ENCODE measurements at places on chromosomes 4 and X. TPM values are rescaled to one million over a fixed set of nuclear protein-coding genes. Genes with fewer than 3 reads are reported as not detected.

The PDGFRA gene
- total RNA-seq, result 51.7 TPM

The ZNF711 gene
- total RNA-seq, result 3.2 TPM

The UBL4A gene
- total RNA-seq, result 33.9 TPM

The FGF13 gene
- total RNA-seq, result 1.5 TPM

The STK26 gene
- total RNA-seq, result 10.2 TPM

GRCh38 chr4:42690537-42690936 is 33.6 kb upstream of the ATP8A1 start:
- H3K4me3 ChIP-seq, result no peak overlapping the region
- H3K4me1 ChIP-seq, result no peaks in the 10 kb centered on the region
- H3K36me3 ChIP-seq, result no peaks in the 10 kb centered on the region
- H3K27me3 ChIP-seq, result no peaks in the 10 kb centered on the region

DNA sequence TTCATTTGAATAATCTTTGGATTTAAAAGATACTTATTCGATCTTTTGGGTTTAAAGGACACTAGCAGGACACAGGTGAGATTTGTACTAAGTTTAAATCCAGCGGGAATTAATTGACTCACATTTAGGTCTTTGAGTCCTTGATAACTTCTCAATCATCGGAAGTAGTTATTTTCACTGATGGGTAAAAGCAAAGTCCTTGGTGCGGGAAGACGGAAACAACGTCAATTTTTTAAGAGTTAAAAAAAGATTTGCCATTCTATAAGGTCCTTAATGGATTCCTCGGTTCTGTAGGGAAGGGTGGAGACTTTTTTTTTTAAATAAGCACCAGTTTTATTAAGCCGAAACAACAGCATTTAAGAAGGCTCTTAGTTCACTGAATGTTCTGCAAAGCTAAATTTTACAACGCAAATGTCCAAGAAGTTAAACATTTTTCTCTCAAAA is 2.9 kb downstream of the TMSB4X start:
- peak overlapping the region; percentile 81 for H3K4me3 ChIP-seq
- peak overlapping the region; percentile 91 for H3K27ac ChIP-seq
- DNase-seq, result no peak
- H3K27me3 ChIP-seq, result no peaks in the 10 kb centered on the region
- H3K4me1 ChIP-seq, result no peaks in the 10 kb centered on the region

- H3K27me3 ChIP-seq, result no peaks in the 10 kb centered on the region
- no peaks in the 10 kb centered on the region for H3K36me3 ChIP-seq
- no peaks in the 10 kb centered on the region for H3K4me1 ChIP-seq
- no peak for DNase-seq
Observed at GRCh38 chr4:144599621-144600020, 46.3 kb upstream of the HHIP start.

DNA sequence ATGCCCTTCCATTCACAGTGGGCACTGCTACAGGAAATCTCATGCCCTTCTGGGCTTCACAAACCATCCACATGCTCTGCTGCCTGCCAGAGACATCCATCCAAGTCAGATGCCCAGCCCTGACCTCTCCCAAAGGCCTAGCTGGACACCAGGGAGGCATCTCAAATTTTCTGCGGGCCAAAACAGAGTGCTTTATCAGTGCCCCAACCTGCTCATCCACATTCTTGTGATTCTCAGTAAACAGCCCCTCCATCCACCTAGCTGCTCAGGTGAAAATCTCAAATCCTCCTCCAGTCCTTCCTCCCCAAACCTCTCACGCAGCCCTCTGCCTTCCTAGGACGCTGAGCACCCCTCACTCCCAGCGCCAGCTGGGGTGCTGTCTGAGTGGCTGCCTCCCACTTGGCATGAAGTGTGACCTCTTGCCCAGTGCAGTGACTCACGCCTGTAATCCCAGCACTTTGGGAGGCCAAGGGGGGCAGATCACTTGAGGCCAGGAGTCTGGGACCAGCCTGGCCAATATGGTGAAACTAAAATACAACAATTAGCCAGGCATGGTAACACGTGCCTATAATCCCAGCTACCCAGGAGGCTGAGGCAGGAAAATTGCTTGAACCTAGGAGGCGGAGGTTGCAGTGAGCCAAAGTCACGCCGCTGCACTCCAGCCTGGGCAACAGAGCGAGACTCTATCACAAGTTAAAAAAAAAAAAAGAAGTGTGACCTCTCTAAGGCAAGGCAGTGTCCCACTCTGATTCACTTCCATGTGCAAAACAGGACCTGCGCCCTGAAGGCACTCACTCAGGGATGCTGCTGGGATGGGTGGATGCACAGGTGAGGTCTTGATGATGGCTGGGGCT is 1.7 kb upstream of the AFAP1 start:
- H3K4me1 ChIP-seq, result no peaks in the 10 kb centered on the region
- no peak overlapping the region for H3K4me3 ChIP-seq
- H3K36me3 ChIP-seq, result no peaks in the 10 kb centered on the region
- no peaks in the 10 kb centered on the region for H3K27me3 ChIP-seq

DNA sequence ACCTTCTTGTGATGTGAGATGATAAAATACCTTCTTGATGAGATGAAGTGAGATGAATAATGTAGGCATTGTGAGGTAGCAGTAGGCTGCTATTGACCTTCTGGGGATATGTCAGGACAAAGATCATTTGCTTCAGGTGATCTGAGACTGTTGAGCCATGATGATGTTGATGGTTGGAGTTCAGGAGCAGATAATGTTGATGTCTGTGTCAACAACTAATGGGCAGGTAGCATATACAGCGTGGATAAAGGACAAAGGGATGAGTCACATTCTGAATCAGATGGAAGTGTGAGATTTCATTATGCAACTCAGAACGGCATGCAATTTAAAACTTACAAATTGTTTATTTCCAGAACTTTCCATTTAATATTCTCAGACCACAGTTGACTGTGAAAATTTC is 57.3 kb downstream of the RAP1GDS1 start:
- no peak for DNase-seq
- no peaks in the 10 kb centered on the region for H3K4me1 ChIP-seq
- H3K36me3 ChIP-seq, result no peaks in the 10 kb centered on the region
- H3K27ac ChIP-seq, result no peak overlapping the region
- no peaks in the 10 kb centered on the region for H3K27me3 ChIP-seq
- H3K4me3 ChIP-seq, result no peak overlapping the region

DNA sequence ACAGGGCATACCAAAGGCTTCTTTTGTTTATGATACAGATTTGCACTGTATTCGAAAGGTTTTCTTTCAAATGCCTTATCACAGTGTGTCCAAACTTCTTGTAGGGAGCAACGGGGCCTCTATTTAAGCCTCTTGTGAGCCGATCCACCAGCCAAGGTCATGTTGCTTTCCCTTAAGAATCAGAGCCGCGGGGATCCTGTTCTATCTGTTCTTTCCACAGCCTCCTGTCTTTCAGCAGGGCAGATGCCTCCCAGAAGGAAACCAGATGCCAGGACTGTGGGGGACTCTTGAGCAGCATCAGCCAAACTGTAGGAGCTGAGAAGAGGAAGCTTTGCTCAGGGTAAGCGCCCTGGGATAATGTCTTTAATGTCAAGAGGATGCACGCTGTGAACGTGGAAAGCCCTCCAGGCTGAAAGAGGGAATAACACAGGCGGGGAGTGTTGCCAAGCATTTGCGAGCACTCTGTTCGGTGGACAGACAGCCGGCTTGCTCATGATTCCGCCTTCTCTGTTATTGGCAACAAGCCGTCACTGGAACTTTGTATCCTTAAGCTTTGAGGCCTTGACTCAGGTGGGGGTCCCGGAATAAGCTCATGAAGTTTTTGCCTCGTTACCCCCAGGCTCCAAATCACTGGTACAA is 279.8 kb upstream of the FRG1 start:
- H3K4me1 ChIP-seq, result no peaks in the 10 kb centered on the region
- H3K4me3 ChIP-seq, result no peak overlapping the region
- DNase-seq, result no peak
- H3K36me3 ChIP-seq, result no peaks in the 10 kb centered on the region
- no peak overlapping the region for H3K27ac ChIP-seq
- H3K27me3 ChIP-seq, result no peaks in the 10 kb centered on the region

Measured in Peyer's patch (tissue), 4 donors.